ENCODE measurements at places on chromosomes 2 and 18.

- DNase-seq: no peak
Measured at GRCh38 chr2:31382452-31383120, 32.0 kb downstream of the XDH start.

DNA sequence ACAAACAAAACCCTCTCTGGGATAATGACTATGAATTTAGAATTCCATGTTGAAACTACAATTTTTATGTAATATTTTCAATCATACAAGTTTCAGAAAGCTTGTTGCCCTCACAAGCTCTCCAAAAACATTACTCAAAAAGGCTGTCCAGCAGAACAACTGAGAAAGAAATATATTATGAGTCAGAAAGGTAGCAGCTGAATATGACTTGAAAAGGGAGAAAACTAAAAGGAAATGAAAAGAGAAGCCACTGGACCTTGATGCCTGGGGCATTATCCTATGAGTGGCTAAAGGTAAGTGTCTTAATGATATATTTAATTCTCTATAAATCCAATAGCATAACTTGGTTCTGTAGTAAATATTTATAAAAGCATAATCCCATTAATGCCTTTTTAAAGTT lies 61.8 kb downstream of the NXPH2 start:
- DNase-seq: no peak

- DNase-seq: no peak
Measured at GRCh38 chr2:211611061-211611518, 927.5 kb downstream of the ERBB4 start.

GRCh38 chr2:28678175-28678855 lies 73.3 kb upstream of the PPP1CB start:
- DNase-seq: no peak

- DNase-seq: no peak
Measured at GRCh38 chr2:11898576-11898975, 152.1 kb downstream of the LPIN1 start.

DNA sequence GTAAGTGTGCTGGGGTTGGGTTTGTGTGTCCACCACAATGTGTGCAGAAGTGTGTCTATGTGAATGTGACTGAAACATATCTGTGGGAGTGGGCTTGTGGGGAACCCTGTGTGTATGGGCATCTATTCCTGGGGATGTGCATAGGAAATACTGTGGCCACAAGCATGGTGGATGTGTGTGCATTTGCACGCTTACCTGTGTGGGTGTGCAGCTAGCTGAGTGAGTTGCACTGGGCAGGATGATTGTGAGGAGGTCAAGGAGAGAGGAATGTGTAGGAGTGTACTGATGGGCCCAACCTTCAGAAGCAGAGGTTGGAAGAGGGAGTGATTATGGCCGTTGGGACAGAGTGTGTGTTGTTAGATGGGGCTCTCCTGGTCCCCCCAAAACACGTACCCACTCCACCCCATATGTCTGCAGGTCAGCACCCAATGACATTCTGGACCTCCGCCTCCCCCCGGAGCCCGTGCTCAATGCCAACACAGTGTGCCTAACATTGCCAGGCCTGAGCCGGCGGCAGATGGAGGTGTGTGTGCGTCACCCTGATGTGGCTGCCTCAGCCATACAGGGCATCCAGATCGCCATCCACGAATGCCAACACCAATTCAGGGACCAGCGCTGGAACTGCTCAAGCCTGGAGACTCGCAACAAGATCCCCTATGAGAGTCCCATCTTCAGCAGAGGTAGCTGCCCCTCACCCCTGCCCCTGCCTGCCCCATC lies 1.2 kb downstream of the WNT10A start:
- no peak for DNase-seq

GRCh38 chr2:202376460-202377206 lies 506 bp downstream of the BMPR2 start:
- DNase-seq: peak; percentile 4

DNA sequence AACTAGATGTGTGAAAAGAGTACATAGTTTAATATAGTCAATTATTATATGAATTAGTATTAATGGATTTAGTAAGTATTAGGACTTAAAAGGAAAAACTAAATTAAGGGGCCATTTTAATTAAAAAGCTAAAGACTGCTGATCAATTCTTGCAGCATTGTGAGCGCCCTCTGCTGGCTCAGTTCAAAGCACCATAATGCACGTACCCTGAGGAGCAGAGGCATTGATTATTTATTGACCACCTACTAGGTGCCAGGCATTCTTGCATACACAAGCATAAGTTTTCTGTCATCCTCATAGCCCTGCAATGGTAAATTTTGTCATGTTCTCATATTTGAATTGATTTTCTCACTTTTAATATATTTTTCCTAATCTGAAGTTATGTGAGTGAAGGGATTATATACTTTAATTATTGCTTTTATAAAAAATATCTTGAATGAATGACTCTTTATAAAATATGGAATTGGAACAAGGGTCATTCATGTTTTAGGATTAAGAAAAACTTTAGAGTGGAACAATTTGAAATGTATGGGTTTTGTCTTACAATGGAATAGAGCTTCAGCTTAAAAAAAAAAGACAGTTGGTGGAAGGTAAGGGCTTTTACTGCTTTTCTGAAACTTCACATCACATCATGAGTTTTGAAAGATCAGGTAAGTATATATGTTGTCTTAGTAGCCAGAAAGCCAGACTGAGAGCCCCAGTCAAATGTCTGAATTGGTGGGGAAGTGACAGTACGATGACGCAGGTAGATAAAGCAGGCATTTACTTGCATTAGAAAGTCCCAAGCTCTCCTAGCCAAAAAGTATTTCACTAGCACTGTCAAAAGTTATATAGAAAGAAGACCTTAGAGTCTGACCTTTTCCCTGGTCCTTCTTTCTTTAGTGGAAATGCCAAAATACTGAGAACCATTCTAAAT lies 9.7 kb downstream of the ITGA4 start:
- DNase-seq: peak; percentile 66

GRCh38 chr18:484749-485464 lies 15.6 kb downstream of the COLEC12 start:
- no peak for DNase-seq

- no peak for DNase-seq
Measured at GRCh38 chr18:6743999-6744398, 14.5 kb downstream of the ARHGAP28 start.

DNA sequence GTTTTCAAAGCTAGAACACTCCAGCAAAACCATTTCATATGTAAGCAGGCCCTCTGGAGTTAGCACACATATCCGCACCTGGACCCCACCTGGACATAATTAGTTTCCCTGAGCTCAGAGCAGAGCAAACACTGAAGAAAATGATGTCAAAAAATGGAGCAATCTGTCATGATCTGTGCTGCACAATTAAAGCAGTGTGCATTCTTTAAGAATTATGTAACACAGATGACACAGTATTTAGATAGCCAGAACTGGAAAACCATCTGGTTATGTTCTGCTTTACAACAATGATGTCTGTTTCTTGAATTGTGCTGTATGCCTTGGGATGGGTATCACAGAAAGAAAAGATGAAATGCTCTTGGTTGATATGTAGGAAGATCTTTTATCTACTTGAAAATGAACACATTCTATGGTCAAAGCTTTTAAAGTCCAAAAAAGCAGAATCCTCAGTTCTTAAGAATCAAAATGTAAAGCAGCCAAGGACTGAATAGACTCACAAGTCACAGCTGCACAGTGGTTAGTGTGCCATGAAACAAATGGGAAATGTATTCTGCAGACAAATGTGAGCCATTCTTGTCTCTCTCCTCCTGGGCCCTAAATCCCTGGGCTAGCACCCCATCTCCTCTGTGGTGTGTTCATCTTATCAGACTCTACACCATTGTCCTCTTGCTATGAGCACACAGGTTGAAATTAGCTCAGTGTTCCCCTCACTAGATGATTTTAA lies 36.8 kb downstream of the HRH4 start:
- DNase-seq: no peak

- no peak for DNase-seq
Measured at GRCh38 chr2:35185861-35186412, 1169.6 kb upstream of the CRIM1 start.

- DNase-seq: no peak
Measured at GRCh38 chr2:127261804-127262406, 32.0 kb downstream of the ERCC3 start.

DNA sequence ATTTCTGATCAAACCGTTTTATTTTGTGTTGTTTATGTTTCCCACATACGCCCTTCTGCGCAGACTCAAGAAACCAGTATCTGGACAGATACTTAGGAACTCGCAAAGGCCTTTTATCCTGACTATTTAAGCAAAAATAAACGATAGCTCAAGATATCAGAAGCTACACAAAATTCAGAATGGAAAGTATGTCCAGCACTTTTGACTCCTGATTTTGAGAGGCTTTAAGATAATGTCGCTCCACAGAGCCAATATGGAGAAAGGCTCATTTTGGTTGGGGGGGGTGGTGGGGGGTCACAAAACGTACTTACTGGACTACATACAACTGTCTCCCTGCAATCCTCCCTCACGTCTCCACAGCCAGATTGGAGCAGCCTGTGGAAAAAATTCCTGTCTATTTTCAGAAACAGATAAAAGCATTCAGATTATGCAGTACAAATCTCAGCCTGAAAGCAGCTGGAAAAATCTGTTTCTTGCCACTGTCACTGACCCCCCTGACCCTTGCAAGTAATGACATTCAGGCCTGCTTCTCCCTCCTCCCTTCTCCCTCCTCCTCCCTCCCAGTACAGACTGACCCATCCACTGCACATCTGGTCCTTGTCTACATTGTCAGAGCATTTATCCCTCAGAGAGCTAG lies 34.9 kb upstream of the LCLAT1 start:
- DNase-seq: no peak

- DNase-seq: no peak
Measured at GRCh38 chr2:160077912-160078810, 15.7 kb upstream of the PLA2R1 start.

GRCh38 chr18:10072671-10073175 lies 158.9 kb downstream of the VAPA start:
- no peak for DNase-seq

DNA sequence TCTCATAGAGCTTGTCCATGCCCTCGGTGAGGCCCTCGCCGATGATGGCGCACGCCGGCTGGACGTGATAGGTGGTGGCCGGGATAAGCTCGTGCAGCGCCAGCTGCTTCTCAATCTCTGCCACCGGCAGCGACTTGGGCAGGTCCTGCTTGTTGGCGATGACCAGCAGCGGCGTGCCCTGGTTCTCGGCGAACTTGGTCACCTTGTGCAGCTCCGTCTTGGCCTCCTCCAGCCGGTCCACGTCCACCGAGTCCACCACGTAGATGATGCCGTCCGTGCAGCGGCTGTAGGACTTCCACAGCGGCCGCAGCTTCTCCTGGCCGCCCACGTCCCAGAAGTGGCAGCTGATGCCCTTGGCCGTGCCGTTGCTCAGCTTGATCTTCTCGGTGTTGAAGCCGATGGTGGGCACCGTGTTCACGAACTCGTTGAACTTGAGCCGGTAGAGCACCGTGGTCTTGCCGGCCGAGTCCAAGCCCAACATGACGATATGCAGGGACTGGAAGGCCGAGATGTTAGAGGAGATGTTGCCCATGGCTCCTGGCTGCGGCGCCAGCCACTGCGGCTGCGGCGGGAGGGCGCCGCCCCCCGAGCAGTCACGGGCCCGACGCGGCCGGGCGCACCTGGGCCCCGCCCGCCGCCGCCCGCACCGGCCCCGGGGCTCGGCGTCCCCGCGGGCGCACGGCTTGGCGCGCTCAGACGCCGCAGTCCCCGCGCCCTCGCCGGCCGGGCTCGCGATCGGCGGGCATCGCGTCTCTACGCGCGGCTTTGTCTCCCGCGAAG lies 636 bp downstream of the ARL4C start:
- DNase-seq: no peak

DNA sequence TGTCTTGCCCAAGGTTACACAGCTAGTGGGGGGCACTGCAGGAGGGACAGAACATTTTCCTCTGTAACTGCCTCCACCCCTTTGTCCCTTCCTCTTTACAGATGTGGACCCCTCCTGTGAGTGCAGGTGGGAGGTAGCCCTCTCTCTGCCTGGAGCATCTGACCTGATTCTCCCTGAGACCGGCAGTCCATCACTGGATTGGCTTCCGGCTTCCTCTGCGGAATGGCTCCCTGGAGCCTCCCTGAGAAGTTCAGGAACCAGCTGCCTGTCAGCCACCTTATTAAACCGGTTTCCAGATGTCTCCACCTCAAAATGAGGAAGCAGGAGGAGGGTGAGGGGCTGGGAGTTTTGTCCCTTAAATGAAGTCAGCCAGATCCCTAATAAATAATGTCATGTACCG lies 67.3 kb upstream of the TNP1 start:
- no peak for DNase-seq

- no peak for DNase-seq
Measured at GRCh38 chr2:111058264-111058663, 62.5 kb upstream of the BCL2L11 start.

DNA sequence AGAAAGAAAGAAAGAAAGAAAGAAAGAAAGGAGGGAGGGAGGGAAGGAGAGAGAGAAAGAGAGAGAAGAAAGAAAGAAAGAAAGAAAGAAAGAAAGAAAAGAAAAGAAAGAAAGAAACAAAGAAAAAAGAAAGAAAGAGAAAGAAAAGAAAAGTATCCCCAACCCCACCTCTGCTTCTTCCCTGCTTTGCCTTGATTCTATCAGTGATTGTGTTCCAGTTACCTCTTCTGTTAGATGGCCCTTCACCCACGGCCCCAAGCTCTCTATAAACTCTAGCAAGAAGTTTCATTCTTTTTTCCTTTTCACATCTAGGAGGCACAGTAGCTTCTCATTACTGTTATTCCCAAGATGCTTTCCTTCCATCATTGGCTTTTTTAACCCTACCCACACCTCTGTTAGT lies 1097.5 kb upstream of the ZEB2 start:
- no peak for DNase-seq

GRCh38 chr18:76064998-76065397 lies 430.0 kb downstream of the ZNF516 start:
- DNase-seq: no peak

GRCh38 chr2:7905756-7906155 lies 776.1 kb upstream of the ID2 start:
- DNase-seq: no peak

DNA sequence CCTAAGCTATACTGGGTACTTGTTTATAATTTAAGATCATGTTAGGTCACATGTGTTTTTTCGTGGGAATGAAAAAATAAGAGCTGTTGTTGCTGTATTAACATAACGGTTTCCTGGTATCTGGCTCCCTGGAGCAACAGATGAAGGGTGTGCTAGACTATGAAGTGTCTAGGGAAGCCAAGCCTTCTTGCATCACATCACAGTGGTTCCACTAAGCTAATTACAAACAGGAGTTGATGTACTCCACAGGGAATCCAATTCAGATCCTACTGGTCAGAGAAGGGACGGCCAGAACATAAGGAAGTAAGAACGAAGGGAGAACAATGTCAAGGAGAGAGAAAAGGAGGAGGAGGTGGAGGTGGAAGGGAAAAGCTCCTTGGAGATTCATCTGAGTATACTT lies 193.0 kb upstream of the CYP26B1 start:
- no peak for DNase-seq

DNA sequence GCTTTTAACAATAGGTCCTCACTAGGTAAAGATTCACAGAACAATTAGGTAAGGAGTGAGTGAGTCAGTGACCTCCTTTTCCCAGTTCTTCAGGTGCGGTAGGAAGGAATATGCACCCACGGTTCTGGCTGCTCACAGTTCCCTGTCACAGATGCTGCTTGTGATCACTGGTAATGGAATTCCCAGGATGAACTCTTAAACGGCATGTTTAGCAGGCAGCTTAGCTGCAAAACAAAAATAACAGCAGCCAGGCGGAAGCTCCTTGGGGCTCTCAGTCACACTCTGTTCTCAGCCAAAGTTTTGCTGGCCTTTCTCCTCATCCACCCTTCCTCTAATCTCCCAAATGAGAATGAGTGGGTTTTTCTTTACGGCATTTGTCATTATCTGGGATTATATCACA lies 274.5 kb downstream of the MYT1L start:
- no peak for DNase-seq
